Urinary bladder (tissue), 4 donors: ENCODE measurements at places on chromosomes 2 and 18. TPM values are rescaled to one million over a fixed set of nuclear protein-coding genes. Genes with fewer than 3 reads are reported as not detected.

DNA sequence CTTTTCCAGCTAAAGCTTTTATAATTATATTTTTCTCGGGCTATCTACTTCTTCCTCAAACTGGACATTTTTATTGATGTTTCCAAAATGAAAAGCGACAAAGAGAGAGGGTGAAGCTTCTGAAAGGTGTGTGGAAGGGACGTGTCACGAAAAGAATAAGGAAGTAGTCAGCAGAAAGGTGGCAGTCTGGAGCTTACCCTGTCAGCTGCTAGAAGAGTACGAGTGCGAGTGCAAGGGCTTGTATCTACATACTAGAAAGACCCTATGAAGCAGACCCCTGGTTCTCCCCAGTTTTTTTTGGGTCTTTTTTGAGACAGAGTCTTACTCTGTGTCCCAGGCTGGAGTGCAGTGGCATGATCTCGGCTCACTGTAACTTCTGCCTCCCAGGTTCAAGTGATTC, 14.6 kb downstream of the FHL2 start:
- DNase-seq = no peak

DNA sequence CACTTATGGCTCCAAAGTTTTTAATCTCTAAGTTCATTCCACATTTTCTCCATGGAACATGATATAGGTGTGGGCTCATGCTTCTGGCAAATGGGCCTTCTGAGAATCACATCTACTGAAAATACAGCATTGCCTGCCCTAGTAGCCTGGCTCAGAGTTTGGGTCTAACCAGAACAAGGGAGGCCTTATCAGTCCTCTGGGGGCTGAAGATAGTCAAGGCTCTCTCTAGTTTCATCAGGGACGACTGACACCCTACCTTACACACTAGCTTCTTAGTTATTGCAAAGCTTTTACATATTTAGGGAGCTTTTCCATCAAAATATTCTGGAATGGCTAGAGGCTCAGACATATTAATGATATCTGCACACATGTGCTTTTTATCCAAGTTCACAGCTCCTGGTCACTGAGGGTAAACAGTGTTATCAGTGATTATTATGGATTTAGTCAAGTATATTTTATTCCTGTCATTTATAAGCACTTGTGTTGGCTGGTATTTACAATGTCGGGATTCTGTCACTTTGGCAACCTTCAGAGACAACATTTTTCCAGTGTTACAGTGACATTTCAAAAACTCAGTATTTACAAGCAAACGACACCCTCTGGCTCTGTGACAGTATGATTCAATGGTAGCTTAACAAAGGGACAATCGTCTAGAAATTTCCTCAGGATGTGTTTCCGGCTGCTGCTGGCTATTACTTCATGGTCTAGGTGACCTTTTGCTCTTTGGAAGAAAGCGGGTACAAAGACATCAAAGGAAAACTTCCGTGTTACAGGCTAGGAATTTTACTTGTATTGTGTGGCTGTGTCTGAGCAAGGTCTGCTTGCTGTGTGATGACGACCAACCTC, 200.6 kb downstream of the TCF4 start:
- DNase-seq = no peak

Gene TEX44
- polyA plus RNA-seq = not detected

Gene PLCD4
- polyA plus RNA-seq = 28.4 TPM

Gene CSRNP3
- polyA plus RNA-seq = 1.8 TPM

- DNase-seq = no peak
These were observed 24.7 kb upstream of the KCNS3 start for GRCh38 chr2:17853799-17854198.
